Right atrium auricular region (tissue), 2 donors: ENCODE measurements at places on chromosomes 6 and 20. TPM values are rescaled to one million over a fixed set of nuclear protein-coding genes. Genes with fewer than 3 reads are reported as not detected.

DNA sequence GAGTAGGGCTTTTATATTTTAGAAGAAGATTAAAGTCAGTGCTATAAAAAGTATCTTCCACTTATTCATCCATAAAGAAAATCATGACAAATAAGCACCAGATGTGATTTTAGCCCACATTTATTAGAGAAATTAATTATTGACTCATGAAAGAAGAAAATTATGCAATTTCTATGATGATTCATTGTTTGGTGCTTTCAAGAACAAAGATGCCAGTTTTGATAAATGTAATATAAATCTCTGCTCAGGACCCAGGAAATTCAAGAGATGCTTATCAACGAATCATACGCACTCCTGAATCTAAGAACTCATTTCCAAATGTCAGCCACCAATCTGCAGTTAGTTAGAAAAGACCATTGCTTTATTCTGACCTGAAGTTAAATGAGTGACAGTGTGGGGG, 211.4 kb downstream of the ARHGAP18 start:
- no peaks in the 10 kb centered on the region for H3K27me3 ChIP-seq
- H3K4me1 ChIP-seq, result no peaks in the 10 kb centered on the region
- H3K36me3 ChIP-seq, result peaks cover 41% of the 10 kb centered on the region
- no peak overlapping the region for H3K4me3 ChIP-seq
- no peak for DNase-seq

The LBP gene
- not detected for total RNA-seq

DNA sequence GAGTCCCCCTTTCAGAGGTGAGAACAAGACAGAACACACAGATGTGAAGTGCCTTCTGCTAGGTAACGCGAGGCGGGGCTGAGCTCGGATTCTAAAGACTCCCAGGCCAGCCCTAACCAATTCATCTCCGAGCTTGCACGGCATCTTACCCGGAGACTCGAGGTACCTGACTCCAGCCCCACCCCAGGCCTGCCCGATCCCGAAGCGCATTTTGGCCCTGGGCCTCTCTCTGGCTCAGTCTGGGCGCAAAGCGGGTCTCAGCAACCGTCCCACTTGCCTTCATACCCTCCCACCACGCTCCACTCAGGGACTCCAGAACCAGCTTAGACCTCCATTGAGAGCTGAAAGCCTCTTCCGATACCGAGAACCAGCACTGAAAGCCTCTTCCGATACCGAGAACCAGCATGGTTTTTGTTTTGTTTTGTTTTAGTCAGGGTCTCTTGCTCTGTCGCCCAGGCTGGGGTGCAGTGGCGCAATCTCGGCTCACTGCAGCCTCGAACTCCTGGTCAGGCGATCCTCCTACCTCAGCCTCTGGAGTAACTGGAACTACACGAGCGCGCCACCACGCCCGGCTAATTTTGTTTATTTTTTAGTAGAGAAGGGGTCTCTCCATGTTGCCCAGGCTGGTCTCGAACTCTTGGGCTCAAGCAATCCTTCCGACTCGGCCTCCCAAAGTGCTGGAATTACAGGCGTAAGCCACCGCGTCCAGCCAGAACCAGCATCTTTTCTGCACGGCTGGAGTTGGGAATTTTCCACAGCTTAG, 557 bp upstream of the DYNLRB1 start:
- H3K27ac ChIP-seq, result peak overlapping the region; percentile 96
- no peak for DNase-seq
- no peaks in the 10 kb centered on the region for H3K27me3 ChIP-seq
- no peaks in the 10 kb centered on the region for H3K4me1 ChIP-seq

The PSORS1C2 gene
- not detected for total RNA-seq

DNA sequence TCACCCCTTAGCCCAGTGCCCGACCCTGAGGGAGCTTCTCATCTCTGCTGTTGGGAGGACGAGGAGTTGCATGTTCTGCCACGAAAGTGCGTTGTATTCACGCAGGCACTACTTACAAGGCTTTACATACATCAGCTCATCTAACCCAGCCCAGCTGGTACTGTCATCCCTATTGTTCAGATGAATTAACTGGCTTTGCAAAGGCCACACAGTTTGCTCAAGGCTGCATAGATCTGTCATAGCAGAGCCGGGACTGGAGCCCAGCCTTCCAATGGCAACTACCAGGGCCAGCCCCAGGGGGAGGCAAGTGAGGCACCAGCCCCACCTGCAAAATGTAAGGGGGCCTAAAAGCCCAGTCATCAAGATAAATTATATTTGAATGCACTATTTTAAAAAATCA, 257.6 kb downstream of the NFATC2 start:
- H3K27ac ChIP-seq, result no peak overlapping the region
- DNase-seq, result no peak
- no peaks in the 10 kb centered on the region for H3K36me3 ChIP-seq
- no peaks in the 10 kb centered on the region for H3K27me3 ChIP-seq
- H3K4me3 ChIP-seq, result no peak overlapping the region
- H3K4me1 ChIP-seq, result no peaks in the 10 kb centered on the region

DNA sequence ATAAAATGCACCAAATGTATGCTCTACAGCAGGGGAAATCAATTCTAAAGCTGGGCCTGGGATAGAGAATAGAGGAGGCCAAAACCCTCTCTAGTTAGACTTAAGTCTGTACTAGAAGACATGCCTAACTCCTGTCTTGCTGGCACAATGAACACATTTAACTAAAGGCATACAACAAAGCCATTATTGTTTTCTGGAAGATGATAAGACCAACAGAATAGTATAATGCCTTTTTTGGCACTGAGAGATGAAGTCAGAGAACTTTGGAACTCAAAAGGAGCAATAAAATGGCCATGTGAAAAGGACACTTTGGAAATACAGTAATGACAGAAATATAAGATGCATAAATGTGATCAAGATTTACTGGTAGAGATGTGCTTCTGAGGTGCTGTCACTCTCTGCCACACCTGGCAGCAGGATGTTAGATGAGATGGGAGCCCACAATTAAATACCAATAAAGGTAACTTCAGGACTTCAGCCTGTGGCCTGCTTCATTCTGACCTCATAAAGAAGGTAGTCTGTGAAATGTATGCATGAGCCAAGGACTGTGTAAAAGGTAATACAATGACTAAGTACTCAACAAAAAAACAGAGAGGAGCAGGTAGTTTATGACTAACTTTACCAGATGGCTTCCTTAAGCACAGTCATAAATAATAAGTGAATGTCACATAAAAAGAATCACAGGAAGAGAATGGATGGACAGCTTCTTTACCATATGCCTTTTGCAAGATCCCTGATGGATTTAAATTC, 333.4 kb downstream of the BCKDHB start:
- no peak overlapping the region for H3K4me3 ChIP-seq
- DNase-seq, result no peak
- no peaks in the 10 kb centered on the region for H3K4me1 ChIP-seq
- no peaks in the 10 kb centered on the region for H3K27me3 ChIP-seq

The ARG1 gene
- 1.1 TPM for total RNA-seq

DNA sequence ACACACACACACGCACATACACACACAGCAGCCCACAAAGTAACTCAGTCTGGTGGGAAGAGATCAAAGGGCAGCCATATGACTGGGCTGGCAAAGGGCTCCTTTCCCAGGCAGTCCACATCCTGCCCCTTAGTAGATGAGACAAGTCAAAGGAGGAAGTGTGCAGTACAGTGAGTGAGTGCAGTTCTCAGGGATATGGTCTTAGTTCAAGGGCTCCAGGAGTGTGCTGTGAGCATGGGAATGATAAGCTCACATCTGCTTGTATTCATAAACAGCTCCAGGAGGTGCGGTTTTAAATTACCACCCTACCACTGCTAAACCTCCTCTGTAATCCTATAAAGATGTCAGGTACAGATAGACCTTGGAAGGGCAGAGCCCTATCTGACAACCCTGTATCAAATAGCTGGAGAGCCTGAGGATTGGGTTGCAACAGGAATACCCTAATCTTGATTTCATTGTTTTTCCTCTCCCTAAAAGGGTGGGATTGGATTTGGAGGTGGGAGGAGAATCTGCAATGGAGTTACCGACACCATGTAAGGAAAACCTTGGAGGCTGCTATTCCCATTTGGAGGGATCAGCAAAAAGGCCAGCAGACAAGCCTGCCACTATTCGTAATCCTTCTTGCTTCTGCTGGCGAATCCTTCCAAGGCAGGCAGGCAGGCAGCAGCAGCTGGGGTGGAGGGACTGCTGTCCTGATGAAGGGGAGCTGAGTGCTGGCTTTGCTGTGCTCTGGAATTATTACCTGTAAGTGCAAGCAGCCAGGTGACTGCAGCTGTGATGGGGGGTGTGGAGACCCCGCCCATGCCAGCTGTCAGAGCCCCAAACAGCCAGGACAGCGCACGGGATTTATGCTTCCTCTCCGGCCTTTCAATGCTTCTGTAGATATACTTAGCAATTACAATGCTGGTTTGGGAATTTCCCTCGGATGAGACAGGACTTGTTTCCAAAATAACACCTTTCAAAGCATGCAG, 342.7 kb downstream of the PRL start:
- H3K4me1 ChIP-seq, result peaks cover 24% of the 10 kb centered on the region
- no peaks in the 10 kb centered on the region for H3K36me3 ChIP-seq
- no peak for DNase-seq
- no peak overlapping the region for H3K4me3 ChIP-seq
- H3K27me3 ChIP-seq, result no peaks in the 10 kb centered on the region
- no peak overlapping the region for H3K27ac ChIP-seq

- no peak for DNase-seq
- H3K4me1 ChIP-seq, result peaks cover 3% of the 10 kb centered on the region
- H3K4me3 ChIP-seq, result no peak overlapping the region
- H3K27ac ChIP-seq, result no peak overlapping the region
Measured at GRCh38 chr6:163831736-163832135, 417.2 kb downstream of the QKI start.

- DNase-seq, result no peak
- H3K4me3 ChIP-seq, result no peak overlapping the region
- no peaks in the 10 kb centered on the region for H3K27me3 ChIP-seq
- H3K36me3 ChIP-seq, result no peaks in the 10 kb centered on the region
Measured at GRCh38 chr6:25028328-25028727, 92.6 kb upstream of the RIPOR2 start.

GRCh38 chr6:168562576-168563151, 121.7 kb downstream of the SMOC2 start:
- peaks cover 12% of the 10 kb centered on the region for H3K4me1 ChIP-seq
- H3K36me3 ChIP-seq, result no peaks in the 10 kb centered on the region
- DNase-seq, result no peak
- H3K4me3 ChIP-seq, result no peak overlapping the region

The LY6G6F gene
- not detected for total RNA-seq

The SEL1L2 gene
- total RNA-seq, result not detected

DNA sequence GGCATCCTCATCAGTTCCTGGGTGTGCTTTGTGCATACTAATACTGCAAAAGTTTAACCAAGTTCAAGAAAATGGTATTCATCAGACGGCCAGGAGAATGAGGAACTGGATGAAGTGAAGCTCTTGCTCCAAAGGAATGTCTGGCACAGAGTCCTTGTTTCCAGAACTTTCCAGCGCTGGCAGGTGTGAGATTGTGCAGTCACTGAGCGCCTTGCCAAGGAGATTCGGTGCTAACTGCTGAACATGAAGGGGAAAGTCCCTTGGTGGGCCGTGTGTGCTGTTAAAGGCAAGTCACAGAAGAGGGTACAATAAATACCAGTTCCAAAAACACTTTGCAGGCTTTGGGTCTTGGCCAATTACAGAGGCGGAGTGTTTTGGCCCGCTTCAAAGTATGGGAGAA, 262.3 kb upstream of the SOX4 start:
- no peaks in the 10 kb centered on the region for H3K36me3 ChIP-seq
- H3K4me1 ChIP-seq, result no peaks in the 10 kb centered on the region
- no peak overlapping the region for H3K4me3 ChIP-seq
- DNase-seq, result no peak
- peak overlapping the region; percentile 9 for H3K27ac ChIP-seq

DNA sequence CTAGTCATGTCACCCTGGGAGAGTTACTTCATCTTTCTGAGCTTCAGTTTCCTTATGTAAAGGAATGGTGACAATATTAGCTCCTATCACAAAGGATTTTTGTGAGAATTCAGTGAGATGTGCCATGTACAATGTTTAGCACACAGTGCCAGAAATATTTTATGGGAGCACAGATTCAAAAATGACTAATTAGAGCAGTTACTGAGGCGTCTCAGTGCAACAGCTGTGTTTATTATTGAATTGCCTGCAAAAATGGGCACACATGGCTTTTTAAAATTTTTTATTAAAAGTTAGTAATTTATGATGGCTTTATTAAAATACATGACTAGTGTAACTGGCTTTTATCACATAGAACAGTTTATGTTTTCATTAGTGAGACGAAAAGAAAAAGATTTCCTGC, 134.3 kb upstream of the AHI1 start:
- H3K27ac ChIP-seq, result no peak overlapping the region
- DNase-seq, result no peak
- no peaks in the 10 kb centered on the region for H3K4me1 ChIP-seq

DNA sequence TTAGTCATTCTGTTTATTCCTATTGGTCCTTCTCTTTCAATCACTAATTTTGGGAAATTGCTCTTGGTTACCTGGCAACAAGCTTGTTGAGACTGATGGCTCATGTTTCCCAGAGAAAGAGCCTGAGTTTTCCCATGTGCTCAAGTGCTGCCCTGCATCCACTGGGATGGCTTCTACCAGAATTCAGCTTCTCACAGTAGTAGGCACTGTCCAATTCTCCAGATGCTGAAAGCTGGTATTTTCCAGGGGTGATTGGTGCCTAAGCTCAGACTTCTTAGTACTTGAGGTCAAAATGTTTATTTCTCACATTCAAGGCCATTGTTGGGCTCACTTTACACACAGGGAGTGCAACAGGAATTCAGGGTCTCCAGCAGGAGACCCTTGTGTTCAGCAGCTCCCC, 29.1 kb upstream of the SLC2A12 start:
- H3K4me3 ChIP-seq, result no peak overlapping the region
- no peaks in the 10 kb centered on the region for H3K27me3 ChIP-seq
- no peak overlapping the region for H3K27ac ChIP-seq
- DNase-seq, result no peak

The RAB23 gene
- total RNA-seq, result 10.0 TPM

GRCh38 chr20:43751167-43752050, 24.6 kb upstream of the GTSF1L start:
- DNase-seq, result no peak
- no peaks in the 10 kb centered on the region for H3K36me3 ChIP-seq
- H3K27ac ChIP-seq, result no peak overlapping the region
- H3K4me3 ChIP-seq, result no peak overlapping the region
- no peaks in the 10 kb centered on the region for H3K27me3 ChIP-seq
- H3K4me1 ChIP-seq, result no peaks in the 10 kb centered on the region

The RCAN2 gene
- total RNA-seq, result 96.5 TPM

DNA sequence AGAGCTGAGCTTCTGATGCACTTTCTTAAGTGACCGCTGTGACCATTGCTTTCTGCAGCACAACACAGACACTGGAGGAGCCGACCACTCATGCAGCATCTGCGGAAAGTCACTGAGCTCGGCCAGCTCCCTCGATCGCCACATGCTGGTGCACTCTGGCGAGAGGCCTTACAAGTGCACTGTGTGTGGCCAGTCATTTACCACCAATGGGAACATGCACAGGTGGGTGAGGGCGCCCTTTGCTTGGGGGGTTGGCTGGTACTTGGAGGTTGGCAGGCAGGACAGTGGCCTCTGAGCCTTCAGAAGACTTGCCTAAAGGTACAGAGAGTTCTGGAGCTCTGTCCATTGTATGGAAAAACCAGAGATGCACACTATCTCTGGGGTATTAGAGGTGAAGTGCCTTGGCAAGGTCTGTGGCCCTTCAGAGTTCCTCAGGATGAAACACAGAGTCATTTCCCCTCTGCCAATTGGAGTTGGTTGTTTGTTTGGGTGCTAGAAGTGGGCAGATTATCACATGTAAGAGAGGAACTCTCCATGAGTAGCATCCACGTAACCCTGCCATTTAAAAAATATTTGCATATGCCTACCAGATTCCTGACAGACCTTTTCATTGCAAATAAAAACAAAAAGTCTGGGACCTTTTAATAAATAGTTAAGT, 81.5 kb downstream of the RREB1 start:
- H3K4me1 ChIP-seq, result peaks cover 3% of the 10 kb centered on the region
- no peak overlapping the region for H3K27ac ChIP-seq
- H3K27me3 ChIP-seq, result no peaks in the 10 kb centered on the region
